ENCODE measurements at places on chromosomes 6 and 20.

- no peak for DNase-seq
Observed at GRCh38 chr6:104630955-104631354, 228.8 kb downstream of the HACE1 start.

DNA sequence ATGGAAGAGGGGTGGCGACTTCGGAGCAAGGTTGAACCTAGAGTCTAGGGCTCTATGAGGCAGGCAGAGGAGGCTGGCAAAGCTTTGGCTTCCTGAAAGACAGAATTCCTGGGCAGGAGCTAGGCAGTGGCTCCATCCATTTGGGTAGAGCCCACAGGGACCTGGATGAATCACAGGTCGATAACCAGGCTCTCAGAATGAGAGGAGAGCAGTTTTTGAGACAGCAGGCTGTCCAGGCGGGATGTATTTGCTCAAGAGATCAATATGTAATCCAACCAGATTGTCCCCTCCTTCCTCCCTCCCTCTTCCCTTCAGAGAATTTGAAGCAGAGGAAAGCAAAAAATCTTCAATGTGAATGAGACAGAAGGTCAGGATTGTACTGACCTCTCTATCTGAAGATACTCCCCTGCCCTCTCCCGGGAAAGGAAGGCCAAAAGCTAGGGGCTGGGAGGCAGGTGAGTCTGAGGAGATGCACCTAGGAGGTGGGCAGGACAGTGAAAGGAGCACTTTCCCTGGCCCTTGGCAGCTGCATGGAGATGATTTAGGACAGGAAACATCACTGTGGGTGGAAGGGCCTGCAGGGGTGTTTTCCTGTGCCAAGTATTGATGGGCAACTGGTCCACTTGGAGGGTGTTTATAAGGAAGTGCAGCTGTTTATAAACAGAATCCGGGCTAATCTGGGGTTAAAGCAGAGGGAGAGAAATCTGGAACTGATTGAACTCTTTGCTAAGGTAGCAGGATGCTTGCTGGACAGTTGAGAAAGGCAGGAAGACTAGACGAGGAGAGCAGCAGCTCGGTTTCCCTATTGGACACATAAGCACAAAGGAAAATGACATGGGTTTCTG, 212.4 kb upstream of the LRFN2 start:
- no peak for DNase-seq

DNA sequence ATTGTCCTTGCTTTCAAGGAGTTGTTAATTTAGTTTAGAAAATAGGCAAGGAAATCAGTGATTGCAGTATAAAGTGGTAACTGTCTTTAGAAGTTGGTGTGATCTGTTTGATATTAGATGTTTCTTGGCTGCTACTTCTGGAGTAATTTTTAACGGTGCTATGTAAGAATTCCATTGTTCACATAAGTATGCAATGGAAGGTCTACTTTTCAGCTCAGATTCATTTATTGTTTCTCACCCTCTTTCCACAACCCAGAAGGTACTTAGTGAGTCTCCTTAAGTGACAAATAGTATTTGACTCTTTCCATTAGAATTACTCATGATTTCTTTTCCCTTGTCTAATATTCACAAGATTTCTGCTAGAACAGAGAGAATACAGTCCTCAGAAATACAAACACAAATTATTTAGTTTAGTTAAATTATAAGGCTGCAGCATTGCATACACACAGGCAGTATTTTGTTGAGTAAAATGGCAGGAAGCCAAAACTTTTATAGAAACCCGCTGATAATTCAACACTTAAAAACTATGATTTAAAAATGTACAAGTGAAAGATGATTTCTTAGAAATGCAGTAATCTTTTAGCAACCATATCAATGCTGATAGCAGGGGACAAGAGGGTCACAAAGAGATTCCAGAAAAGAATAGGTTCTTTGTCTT, 554.3 kb downstream of the CD109 start:
- no peak for DNase-seq

DNA sequence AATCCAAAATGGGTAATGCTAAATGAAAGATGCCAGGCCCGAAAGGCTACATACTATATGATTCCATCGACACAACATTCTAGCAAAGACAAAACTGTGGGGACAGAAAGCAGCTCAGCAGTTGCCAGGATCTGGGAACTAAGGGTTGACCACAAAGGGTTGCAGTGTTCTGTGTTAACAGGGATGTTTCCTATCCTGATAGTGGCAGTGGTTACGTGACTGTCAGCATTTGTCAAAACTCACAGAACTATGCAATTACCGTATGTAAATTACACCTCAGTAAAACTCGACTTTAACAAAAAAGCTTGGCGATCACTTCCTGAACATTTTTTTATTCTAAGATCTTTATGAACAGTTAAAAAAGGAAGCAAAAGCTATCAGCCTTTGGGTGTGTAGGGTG, 83.9 kb downstream of the BANF2 start:
- no peak for DNase-seq

DNA sequence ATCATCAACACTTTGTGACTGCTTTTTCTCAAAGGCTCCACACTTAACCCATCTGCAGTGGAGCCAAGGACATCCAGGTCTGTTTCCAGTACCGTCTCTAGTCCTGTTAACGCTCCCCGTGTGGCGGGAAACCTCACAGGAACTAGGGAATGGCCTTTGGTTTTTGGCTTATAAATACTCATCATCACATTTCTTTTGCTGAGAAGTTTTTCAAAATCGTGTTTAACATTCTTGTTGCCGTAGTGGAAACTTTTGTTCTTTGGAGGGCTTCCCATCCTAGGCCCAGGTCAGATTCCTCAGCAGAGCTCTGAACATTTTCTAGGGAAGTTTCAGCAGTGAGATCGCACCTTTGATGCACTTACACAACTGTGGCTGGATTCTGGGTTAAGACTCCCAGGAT, 24.6 kb downstream of the DAAM2 start:
- DNase-seq, result no peak

- DNase-seq, result no peak
Observed at GRCh38 chr20:40844332-40844731, 155.3 kb upstream of the MAFB start.

DNA sequence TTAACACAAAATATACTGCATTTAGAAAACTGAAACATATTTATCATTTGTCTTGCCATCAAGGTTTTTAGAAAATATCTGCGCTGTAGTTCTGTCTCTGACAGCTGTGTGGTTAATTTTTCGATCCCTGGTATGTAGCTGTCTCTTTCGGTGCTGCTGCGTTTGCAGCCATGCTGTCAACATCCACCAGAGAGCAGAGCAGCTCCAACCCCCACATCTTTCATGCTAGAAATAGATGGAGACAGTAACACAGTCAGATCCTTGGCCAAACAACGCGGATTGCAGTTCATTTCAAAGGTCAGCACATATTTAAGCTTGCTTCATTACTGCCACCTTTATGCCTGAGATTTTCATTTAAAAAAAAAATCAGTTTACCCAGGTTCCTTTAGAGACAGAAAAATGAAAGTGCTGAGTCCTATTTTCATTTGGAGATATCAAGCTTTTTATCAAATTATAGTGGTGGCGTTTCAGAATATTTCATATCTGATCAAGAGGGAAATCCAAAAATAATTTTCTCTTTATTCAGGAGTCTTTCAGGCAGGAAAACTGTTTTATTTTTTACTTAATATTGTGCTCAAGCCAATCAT, 157.7 kb upstream of the MMS22L start:
- DNase-seq, result peak; percentile 0
